ENCODE measurements at places on chromosomes 12 and 14. TPM values are rescaled to one million over a fixed set of nuclear protein-coding genes. Genes with fewer than 3 reads are reported as not detected.

DNA sequence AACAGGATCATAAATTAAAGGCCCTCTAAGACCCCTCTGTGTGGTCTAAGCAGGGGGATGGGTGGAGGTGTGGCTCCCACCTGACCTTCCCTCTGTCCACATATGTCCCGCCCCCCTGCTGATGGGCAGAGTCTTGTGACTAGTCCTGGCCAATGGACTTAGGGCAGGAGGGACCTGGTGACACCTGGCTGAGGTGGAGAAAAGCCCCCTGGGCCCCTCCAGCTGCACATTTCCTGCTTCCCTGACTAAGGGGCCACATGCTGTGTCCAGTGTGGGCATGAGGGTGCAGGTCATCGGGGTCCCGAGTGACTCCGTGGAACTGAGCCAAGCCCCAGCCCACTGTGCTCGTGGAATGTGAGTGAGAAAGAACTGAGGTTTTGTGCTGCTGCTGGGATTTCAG lies 254.7 kb downstream of the ADGRD1 start:
- H3K4me1 ChIP-seq = peaks cover 24% of the 10 kb centered on the region
- no peaks in the 10 kb centered on the region for H3K27me3 ChIP-seq
- no peaks in the 10 kb centered on the region for H3K36me3 ChIP-seq
- no peak overlapping the region for H3K27ac ChIP-seq

DNA sequence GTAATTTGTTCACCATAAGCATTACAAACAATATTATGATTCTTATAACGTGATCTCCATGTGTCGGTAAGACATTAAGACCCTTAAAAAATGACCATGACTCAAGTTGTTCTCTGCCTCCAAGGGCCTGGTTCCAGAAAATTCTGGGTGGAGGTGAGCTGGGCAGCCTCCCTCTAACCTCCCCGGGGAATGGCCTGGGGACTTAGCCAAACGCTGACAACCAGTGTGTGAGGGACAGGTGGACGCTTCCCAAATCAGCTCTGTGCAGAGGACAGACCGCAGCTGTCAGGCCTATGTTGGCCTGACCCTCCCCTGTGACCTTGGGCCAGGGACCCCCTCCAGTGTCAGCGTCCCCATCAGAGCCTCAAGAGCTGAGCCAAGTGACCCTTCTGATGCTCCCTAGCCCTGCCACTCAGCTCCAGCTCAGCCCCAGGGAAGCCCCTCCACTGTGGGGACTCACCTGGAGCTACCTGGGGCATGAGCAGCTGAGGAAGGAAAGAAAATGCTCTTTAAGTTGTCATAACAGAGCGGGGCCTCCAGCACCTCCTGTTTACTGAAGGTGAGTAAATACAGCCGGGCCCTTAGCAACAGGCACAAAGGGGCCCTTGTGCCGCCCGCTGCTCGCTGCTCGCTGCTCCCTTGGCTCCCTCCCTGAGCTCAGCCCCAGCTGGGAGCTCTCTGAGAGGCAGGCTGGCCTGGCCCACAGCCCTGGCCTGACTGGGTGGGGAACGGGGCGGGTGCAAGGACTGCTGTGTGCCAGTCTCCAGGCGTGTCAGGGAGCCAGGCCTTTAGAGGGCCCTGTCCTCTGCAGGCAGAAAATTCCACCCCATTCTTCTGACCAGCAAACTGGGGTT lies 116.6 kb downstream of the CALM1 start:
- no peak for DNase-seq
- no peaks in the 10 kb centered on the region for H3K36me3 ChIP-seq
- H3K4me3 ChIP-seq = no peak overlapping the region
- no peaks in the 10 kb centered on the region for H3K4me1 ChIP-seq
- H3K27ac ChIP-seq = no peak overlapping the region

DNA sequence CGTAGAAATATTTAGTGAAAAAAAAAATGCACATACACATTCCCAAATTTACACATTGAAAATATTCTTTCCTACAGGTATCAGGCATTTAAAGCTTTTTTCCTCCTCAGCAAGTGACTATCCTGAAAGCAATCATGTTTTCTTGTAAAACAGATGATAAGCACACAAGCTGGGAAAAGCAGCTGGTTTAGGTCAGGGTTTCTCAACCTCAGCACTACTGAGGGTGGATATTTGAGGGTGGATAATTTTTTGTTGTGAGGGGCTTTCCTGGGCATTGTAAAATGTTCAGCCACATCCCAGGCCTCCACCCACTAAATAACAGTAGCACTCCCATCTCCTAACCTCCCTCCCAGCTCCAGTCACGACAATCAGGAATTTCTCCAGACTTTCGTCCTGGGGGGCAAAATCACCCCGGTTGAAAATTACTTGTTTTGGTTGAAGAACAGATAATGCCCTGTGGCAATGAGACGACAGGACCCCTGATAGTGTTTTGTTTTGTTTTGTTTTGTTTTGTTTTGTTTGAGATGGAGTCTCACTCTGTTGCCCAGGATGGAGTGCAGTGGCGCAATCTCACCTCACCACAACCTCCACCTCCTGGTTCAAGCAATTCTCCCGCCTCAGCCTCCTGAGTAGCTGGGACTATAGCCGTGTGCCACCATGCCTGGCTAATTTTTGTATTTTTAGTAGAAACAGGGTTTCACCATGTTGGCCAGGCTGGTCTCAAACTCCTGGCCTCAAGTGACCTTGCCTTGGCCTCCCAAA lies 15.0 kb upstream of the NT5DC3 start:
- H3K27me3 ChIP-seq = peaks cover 5% of the 10 kb centered on the region
- H3K4me1 ChIP-seq = peaks cover 2% of the 10 kb centered on the region
- no peaks in the 10 kb centered on the region for H3K36me3 ChIP-seq

The AKAP6 gene
- 1.0 TPM for total RNA-seq

Data from activated T-helper 2 cell treated with anti-CD3 and anti-CD28 coated beads, Interferon-gamma antibody, Interleukin-2, Interleukin-4, amounts not matched to agents 10 μg/mL and 5 μg/mL and 100 μg/mL, durations not matched to agents 14 hours and 24 hours and 36 hours (primary cell).